ENCODE measurements at places on chromosomes 3 and 15.
A peak's percentile ranks its signal among the peaks of the same experiment; 100 is the strongest.

GRCh38 chr3:38524141-38524739 is 28.1 kb downstream of the EXOG start:
- DNase-seq: no peak

DNA sequence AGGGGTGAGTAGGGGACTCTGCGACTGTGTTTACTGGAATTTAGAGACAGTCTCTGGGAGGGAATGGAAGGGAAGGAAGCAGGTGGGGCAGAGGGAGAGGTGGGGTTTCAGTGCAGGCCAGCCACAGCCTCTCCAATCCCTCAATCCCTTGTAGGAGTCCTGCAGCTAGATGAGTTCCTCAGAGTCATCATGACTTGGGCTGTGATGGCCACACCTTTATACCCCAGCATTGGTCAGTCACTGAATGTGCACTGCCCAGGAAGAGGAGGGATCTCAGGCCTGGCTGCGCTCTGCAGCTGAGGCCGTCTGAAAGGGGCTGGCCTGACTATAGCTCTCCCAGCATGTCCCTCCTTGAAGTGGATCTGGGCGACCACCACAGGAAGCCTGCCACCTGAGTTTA is 67.3 kb upstream of the GLCE start:
- DNase-seq: no peak

- DNase-seq: no peak
These were observed 55.1 kb upstream of the SLC25A26 start for GRCh38 chr3:66165660-66166059.

DNA sequence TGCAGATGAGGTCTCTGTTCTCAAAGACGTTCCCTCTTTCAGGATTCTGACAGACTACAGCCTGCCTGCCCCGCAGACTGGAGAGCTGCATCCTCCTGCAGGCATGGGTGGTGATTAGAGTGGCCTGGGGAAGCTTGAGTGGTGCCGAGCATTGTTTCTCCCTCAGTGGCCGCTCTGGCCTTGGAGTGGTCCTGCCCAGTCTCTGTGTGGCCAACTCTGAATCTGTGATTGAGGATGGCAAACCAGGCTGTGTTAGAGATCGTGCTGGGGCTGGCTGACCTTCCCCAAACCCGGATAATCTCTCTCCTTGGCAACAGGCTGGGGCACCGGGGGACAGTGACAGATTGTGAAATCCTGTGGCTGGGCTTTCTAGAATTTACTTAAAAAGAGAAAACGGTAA is 11.0 kb upstream of the ADCY5 start:
- DNase-seq: no peak

DNA sequence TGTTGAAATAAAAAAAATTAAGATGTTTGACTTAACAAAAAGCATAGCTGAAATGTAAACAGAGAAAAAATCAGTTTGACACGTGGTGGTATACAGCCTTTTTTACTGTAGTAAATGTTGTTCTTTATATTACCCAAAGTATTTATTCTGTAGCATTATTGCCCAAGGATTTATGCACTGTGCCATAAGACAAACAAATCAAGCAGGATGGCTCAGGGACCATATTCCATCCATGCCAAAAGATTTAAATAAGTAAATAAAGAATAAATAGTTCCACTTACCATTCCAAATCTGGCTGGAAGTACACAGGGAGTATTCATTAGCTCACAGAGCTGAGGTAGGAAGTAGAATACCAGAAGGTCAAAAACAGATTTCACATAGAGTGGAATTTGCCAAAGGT is 666.7 kb upstream of the CADM2 start:
- DNase-seq: no peak

DNA sequence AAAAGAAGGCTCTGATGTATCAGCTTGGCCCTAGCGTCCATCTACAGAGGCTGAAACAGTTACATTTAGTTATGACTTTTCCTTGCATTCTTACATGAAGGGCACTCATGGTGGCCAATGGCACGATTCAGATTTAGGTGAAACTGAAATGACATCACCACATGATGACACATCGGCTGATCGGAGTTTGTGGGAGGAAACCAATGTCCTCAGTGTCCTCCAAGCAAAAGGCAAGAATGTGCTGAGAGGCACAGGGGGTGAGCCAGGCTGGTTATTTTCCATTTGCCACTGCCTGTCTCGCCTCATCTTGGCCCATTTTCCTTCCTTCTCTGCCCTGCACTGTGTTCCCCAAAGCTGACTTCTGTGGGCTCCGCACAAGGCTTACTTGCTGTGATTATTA is 34.4 kb downstream of the TARS3 start:
- no peak for DNase-seq

- no peak for DNase-seq
These were observed 568.2 kb downstream of the TUSC7 start for GRCh38 chr3:117277816-117278215.

DNA sequence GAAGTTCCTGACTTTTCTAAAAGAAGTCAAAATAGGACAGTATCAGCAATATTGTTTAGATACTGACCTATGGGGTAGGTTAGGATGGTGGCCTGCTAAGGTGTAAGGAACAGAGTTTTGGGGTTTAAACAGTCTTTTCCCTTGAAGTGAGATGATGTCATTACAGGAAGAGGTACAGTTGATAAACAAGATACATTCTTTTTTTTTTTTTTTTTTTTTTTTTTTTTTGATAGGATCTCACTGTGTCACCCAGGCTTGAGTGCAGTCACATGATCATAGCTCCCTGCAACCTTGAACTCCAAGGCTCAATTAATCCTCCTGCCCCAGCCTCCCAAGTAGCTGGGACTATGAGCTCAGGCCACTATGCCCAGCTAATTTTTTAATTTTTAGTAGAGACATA is 33.3 kb downstream of the SLC25A36 start:
- no peak for DNase-seq

GRCh38 chr15:82810890-82811426 is 1.5 kb downstream of the WHAMM start:
- no peak for DNase-seq

- DNase-seq: no peak
These were observed 1.1 kb upstream of the BCL2L10 start for GRCh38 chr15:52113708-52114107.

DNA sequence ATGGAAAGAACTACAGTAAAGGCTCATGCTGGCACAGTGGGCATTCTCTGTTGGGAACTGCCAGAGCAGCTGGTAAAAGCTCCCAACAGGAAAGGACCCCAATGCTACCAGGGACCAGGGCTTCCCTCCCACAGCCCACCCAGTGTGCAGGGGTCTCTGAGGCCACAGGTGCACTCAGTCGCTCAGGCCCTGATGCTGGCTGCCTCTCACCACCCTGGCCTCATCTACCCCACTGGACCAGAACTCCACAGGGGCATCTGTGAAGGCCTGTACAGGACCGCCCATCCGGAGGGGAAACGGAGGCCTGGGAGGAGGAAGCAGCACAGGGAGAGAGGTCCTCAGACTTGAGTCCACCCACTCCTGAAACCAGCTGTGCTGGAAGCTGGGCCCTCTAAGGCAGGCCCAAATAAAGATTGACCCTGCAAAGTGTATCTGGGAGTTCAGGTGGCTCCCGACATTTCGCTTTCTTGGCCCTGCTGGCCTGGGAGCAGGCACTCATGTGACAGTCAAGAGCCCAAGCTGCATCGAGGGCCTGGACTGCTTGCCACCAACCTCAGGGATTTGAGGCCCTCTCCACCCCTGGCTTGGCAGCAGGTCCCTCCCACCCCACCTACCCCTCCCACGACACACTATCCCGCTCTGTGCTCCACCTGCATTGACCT is 12.7 kb downstream of the KLF15 start:
- DNase-seq: peak; percentile 65

- DNase-seq: no peak
These were observed 11.8 kb downstream of the TM4SF18 start for GRCh38 chr3:149321640-149322039.

GRCh38 chr3:184726497-184726896 is 14.6 kb upstream of the MAGEF1 start:
- peak; percentile 59 for DNase-seq

DNA sequence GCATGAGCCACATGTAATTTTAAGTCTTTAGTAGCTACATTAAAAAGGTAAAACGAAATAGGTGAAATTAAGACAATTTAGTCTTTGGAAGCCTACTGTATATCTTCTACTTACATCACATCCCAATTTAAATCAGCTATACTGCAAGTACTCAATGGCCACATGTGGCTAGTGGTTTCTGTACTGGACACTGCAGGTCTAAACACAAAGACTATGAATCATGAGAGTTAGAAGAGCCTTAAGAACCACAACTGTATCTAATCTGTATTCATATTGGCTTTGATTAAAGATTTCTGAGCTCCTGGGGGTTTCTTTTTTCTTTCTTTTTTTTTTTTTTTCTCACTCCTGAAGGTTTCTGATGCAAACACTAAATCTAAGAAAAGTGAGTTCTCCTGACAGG is 2.3 kb upstream of the EIF1B start:
- DNase-seq: no peak

DNA sequence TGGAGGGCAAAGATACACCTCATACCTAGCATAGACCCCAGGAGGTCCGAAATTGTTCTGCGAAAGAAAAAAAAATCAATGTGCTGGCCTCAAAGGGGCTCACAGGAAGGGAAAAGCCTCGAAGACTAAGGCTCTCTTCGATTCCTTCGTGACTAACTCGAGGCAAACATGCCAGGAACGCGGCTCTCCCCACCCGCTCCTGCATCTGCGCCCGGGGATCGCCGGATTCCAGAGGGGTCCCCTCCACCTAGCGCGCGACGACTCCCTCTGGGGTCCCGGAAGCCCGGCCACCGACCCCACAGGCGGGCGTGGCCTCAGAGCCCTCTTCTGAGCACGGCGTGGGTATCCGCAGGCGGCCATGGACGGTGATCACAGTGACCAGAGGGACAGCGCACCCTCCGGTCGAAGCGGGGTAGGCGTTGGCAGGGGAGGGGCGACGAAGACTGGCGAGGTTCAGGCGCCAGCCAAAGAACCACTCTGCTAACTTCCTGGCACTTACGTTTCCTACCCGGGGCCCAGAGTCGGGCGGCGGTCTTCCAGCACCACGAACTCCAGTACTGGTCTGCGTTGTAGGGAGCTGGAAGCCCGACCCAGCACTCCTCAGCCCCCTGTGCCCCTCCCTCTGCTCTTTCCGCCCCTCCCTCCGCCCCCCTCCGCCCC is 515 bp upstream of the EIF3J start:
- peak; percentile 95 for DNase-seq

- no peak for DNase-seq
These were observed 520.7 kb downstream of the ROBO1 start for GRCh38 chr3:79246875-79247724.

DNA sequence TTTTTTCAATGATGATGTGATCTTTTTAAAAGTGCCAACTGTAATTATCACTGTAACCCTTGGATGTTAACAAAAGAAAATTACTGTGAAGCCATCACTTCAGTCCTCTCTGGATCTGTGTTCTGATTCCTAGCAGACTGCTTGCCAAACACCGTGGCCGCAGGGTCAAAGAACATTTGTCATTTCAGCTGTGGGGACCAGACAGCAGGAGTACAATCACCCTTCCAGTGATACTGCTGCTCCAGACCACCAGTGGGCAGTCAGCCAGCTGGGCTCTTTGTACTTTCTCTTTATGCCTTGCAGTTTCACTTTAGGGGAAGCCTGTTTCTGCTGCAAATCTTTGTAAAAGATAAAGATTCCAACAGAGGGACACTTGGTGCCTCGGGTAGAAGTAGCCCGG is 770.0 kb downstream of the GRM7 start:
- peak; percentile 87 for DNase-seq

- DNase-seq: peak; percentile 31
These were observed 171.7 kb downstream of the NSMCE3 start for GRCh38 chr15:29097971-29098370.

DNA sequence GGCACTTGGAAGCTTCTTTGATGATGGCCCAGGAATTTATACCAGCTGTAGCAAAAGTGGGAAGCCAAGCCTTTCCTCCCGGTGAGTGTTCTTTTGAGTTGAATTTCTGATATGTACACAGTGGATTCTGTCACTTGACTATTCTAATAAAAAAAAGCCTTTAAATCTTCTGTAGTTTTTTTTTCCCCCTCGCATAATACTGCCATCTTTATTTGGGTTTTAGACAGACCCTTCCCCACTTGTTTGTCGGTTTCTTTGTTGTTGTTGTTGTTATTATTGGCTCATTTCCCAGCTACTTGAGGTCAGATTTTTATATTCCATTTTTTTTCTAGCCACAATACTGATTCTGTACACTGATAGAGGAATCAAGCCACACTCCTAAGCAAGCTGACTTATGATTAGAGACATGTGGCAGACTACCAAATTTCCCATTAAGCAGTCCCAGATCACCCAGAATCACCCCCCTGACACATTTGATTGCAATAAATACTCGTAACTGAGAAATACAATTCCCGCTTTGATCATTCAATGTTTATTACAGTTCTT is 122.4 kb upstream of the IL12A start:
- no peak for DNase-seq
